ENCODE measurements at places on chromosomes 1 and 21.

DNA sequence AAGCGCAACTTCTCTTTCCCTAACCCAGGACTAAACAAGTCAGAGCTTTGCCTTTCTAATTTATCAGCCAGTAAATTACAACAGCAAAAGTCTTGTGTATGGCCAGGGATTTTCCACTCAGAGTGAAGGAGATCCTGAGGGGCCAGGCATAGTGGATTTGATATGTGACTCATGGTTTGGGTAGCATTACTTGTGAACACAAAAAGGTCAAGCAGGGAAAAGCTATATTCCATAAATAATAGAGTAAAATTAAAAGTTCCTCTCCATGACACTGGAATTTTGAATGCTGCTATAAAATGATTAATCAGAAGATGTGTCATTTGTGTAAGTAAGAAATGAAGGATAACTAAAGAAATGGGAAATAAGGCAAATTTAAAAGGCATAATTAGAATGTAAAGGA, 284.8 kb downstream of the HLX start:
- peak; percentile 19 for DNase-seq

DNA sequence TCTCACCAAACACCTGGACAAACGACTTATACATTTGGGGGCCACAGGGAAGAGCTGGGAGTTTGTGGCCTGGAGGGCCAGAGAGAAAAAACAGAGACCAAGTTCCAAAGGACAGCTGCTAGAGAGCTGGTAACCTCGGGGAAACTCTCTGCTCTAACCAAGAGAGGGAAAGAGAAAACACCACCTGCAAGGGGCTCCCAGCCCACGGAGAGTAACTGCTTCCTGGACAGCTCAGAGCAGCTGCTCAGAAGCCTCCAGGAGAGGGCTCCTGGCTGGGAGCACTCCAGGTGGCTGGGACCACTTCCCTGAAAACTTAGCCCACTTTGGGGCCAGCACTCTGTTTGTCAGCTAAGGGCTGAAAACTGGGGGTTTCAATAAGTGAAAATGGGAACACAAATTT, 154.8 kb upstream of the GRIK3 start:
- no peak for DNase-seq

DNA sequence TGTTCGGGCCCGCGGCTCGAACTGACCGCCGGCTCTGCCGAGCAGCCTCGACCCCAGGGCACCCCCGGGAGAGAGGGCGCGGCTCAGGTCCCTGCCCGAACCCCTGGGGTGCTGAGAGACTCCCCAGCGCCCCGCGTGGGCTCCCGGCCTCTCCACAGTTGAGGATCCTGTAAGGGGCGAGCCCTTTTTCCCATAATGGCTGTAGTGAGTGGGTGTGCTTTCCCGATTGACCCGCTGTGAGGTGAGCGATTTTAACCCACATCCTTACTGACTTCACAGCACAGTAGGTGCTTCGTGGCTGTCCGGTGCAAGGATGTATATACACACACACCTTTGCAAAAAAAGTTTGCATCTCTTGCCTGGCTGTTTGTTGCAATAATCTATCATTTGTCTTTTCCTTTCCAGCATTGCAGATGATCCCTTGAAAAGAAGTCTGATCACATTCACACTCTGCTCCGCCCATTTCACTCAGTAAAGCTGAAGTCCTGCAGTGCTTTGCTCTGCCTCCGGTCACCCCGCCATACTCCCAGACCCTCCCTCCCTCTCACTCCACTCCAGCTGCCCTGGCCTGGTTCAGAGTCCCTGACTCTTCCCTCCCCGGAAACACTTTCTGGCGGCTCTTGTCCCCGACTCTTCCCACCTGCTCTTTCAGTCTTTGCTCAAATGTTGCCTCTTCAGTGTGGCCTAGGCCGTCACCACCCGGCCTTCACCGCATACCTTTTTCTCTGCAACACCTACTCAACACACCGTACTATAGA, 955 bp upstream of the UBE2G2 start:
- peak; percentile 13 for DNase-seq

GRCh38 chr21:23507501-23507900, 2099.8 kb downstream of the MRPL39 start:
- DNase-seq = no peak

GRCh38 chr1:37186246-37186756, 152.0 kb upstream of the GRIK3 start:
- no peak for DNase-seq

GRCh38 chr1:157240495-157241184, 102.4 kb upstream of the ETV3 start:
- no peak for DNase-seq

DNA sequence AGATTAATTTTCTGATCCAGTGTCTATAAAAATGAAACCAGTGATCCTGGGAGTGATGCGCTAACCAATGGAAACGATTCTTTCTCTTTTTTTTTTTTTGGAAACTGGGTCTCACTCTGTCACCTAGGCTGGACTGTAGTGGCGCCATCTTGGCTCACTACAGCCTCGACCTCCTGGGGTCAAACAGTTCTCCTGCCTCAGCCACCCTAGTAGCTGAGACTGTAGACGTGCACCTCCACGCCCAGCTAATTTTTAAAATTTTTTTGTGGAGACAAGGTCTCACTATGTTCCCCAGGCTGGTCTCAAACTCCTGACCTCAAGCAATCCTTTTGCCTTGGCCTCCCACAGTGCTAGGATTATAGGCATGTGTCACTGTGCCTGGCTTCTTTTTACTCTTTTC, 3.4 kb upstream of the RCC2 start:
- no peak for DNase-seq

- no peak for DNase-seq
Observed at GRCh38 chr1:155982106-155982505, 3.8 kb upstream of the ARHGEF2 start.

GRCh38 chr1:44501047-44501890, 96.2 kb downstream of the RNF220 start:
- no peak for DNase-seq

- DNase-seq = no peak
Observed at GRCh38 chr1:244173240-244173639, 122.2 kb downstream of the ZBTB18 start.

DNA sequence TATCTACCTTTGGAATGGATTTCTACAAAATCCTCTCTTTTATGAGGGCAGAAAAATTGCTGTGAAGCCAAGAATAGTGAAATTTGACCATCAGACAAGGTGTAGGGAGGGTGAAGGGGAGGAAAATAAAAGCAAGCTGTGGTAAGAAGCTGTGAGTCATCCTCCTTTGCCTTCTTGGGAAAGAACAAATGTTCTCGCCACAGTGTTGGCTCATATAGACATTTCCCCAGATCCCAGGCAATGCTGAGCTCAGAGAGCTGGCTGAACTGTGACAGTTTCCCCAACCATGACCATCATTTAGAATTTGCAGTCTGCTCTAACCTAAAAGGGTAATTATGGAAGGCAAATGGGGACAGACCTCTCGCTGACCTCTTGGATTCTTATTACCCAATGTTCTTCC, 235.4 kb downstream of the PBX1 start:
- DNase-seq = peak; percentile 95

DNA sequence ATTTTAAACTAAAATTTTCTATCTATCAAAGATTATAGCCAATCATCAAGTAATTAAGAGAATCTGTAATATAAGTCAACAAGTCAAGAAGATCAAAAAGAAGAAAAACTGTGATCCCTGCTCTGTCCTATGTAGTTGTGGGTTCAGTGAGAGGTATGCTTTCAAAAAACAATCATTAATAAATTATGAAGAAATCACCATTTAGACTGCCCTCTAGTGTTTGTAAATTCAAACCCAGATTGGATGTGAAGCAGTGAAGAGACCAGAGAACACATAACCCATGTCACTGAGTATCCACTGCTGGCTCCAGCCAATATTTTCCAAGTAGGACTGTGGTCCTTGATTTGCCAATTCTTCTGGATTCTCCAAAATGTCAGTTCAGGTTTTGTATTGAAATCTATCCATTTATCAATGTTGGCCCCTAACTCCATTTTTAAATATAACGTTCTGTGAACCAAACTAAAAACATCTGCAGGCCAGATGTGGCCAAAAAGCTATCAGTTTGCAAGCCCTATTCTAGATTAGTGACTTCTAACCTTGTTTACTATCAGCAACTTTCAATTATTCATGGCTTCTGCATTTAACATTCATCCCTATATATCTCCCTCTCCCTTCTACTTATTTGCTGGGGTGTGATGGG, 467.5 kb upstream of the CXADR start:
- peak; percentile 56 for DNase-seq
